ENCODE measurements at places on chromosomes 3 and 15.

DNA sequence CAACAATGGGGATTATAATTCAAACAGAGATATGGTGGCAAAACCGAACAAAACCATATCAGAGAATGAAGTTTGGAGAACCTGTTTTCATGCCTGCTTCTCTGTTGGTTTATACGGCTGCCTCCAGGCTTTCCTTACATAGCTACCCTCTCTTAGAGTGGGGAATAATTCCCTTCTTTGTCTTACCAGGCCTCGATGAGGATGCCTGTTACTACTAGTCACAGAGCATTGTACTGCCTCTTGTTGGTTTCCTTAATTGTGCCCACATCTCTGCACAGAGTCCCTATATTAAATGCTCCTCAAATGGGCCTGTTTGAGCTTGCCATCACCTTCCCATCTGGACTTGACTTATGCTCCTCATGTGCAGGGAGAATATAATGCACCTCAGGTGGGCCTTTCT is 92.9 kb downstream of the NCEH1 start:
- DNase-seq, result no peak

GRCh38 chr15:88124199-88124598 is 132.3 kb downstream of the NTRK3 start:
- no peak for DNase-seq

GRCh38 chr3:181417748-181418147 is 294.0 kb upstream of the SOX2 start:
- peak; percentile 24 for DNase-seq

- DNase-seq, result no peak
These were observed 385.4 kb upstream of the SEMA6D start for GRCh38 chr15:47331829-47332393.

- DNase-seq, result no peak
These were observed 11.5 kb upstream of the MSL2 start for GRCh38 chr3:136207489-136208115.

DNA sequence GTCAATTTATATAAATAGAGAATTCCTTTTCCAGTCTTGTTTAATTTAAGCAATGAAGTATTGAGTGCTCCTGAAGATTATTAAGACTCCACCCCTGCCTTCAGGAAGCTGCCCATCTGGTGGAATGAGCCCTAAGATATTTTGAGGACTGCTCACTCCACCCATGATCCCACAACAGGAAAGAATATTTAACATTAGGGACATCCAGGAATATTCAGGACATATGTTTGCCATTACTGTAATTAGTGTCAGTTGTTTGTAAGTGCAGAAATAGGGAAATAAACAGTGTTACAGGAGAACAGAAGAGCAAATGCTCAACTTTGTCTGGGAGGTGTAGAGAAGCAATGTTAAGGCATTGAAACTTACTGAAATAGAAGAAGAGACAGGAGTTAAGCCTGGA is 375.0 kb downstream of the ROBO2 start:
- DNase-seq, result no peak

DNA sequence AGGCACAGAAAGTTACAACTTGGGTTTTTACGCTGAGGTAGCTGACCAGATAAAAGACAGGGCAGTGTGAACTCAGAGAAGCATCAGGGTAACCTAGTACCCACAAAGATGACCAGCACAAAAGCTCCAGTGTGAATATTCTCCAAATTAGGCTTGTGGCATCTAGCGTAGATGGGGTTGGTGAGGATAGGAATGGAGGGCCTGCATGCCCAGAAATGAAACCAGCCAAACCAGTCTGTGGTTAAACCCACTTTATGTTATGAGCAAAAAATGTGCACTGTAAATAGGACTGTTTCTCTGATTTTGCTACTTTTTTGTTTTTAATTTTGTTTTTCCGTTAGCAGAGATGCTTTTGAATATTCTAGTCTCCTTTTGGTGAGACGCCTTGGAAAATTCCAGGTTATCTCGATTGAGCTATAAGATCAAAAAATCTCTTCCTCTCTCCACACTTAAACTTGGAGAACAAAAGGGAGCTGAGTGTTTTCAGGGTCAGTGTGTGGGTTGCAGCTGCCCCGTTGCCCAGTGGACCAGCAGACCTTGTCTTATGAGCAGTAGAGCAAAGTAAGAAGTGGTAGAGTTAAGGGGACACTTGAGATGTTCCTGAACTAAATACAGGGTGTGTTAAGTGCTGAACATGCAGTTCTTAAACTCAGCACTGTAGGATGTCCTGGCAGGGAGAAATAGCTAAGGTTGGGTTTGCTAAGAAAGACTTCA is 132.9 kb downstream of the C3orf38 start:
- no peak for DNase-seq

DNA sequence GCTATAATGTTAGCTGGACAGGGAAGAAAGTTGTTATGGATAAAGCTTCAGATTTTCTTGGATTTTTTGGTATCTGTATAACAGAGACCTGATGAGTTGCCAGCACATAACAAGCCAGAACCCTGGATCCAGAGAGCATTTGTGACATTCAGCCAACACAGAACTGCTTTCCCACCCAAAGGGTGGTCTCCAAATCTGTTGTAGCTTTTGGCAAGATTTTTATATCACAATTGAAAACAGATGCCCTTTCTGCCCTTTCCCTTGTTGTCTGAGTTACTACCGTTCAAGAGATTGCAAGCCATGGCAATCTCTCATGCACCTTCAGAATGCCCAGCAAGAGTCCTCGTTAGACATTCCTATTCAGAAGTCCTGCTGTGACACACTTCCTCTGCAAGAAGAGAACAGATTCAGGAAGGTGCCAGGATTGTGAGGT is 107.6 kb upstream of the FGF7 start:
- DNase-seq, result no peak

- no peak for DNase-seq
These were observed 43.9 kb downstream of the ZNF148 start for GRCh38 chr3:125331243-125331642.

DNA sequence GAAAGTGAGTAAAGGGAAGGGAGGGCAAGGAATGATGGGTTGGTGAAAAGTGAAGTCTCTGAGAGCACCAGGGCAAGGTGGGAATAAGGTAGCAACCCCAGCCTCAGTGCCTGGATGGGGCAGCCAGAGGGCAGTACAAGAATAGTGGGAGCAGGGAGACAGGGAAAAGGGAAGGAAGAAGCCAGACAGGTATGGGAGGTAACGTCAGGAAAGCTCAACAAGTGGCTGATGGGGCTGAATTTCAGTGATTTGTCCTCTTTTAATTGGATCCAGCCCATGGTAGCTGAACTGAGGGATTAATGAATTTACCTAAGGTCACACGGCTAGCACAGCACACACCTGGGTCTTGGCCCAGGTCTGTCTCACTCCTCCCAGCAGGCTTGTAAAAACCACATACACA is 12.6 kb downstream of the RORA start:
- DNase-seq, result no peak

DNA sequence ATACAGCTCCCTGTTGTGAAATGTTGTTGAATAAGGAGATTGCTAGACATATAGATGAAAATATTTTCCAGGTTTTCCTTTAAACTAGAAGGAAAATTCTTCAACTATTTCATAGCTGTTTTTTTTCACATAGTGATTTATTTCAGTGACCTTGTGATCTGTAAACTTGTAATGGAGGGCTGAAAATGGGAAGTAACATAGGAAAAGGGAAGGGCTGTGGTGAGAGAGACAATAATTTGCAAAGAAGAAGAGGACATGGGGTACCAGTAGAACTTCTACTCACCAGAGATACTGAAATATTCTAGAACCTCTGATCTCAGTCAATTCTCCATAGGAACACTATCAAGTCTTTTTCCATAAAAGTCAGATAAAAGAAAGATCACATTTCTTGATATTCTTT is 60.4 kb downstream of the PLS1 start:
- no peak for DNase-seq

DNA sequence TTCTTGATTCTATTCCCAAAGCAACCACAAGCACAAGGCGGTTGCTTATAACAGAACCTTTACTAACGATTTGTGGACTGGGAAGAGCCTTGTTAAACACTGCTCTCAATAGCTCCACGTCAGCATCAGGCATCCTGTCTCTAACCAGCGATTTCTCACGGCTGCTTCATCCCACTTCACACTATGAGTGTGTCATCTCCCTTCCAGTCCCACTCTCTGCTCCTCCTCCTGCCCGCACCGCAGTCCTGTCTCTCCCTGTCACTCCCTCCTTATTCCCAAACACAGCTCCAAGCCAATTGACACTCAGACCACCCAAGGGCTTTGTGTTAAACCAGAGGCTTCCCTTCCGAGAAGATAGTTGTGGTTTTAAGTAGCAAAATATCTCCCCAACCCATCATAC is 94.8 kb downstream of the ABHD5 start:
- DNase-seq, result no peak

DNA sequence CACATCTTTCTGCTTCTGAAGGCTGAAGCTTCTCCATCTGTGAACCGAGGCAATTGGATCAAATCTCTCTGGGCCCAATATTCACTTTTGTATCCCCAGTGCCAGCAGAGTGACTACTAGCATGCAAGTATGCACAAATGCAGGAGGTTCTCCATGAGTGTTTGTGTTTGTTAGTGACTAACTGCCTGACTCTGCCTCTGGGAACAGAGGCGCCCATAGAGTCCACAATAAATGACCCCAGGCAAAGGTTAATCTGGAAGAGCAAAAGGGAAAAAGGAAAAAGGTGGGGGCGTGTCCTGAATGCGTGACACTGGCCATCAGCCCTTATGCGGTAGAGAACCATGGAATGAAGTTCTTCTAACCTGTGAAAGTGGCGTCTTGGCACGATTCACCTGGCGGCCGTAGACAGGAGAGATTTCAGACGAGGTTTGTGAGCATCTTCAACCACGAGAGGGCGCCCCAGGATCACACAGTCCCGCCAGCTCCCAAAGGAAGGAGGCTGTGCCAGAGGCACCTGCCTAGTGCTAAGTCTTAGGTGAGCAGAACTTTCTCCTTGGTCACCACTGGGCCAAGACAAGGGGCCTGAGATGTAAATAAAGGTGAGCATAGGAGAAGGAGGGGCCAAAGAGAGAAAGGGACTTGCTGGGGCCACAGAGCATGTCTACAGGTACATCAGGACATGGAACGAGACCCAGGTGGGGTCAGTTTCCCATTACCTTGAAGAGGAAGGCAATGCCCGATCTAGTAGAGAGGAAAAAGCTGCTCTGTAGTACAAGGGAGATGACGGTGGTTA is 44.2 kb downstream of the RBPMS2 start:
- DNase-seq, result peak; percentile 10

GRCh38 chr3:40518848-40519247 is 5.9 kb upstream of the ZNF621 start:
- DNase-seq, result no peak

GRCh38 chr3:182185313-182185712 is 473.6 kb downstream of the SOX2 start:
- no peak for DNase-seq

DNA sequence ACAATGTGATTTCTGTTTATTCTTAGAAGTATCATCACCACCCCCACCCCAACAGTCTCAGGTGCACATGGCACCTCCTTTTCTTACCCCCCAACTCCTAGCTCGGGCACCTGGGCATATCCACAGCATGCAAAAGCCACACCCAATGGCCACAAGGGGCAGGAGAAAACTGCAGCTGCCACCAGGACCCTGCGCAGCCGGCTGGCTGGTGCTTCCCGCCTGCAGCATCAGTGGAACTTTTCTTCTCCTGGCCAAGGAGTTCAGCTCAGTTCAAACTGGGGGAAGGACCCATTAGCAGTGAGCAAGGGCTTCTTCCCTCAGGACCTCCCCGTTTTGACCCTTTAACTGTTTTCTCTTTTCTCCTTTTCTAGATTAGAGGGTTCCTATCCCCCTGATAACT is 44.8 kb downstream of the TM4SF18 start:
- DNase-seq, result no peak

- no peak for DNase-seq
These were observed 8.5 kb downstream of the BAHD1 start for GRCh38 chr15:40449275-40449674.

- peak; percentile 66 for DNase-seq
These were observed at the start of the genes OSBPL10 and ZNF860 for GRCh38 chr3:31981206-31982181. Gene OSBPL10 (minus strand): TSS chr3:31981262. CDS start chr3:31981179, 83 bp downstream. Gene ZNF860 (plus strand): TSS chr3:31981750. CDS start chr3:31989080, 7,330 bp downstream.

DNA sequence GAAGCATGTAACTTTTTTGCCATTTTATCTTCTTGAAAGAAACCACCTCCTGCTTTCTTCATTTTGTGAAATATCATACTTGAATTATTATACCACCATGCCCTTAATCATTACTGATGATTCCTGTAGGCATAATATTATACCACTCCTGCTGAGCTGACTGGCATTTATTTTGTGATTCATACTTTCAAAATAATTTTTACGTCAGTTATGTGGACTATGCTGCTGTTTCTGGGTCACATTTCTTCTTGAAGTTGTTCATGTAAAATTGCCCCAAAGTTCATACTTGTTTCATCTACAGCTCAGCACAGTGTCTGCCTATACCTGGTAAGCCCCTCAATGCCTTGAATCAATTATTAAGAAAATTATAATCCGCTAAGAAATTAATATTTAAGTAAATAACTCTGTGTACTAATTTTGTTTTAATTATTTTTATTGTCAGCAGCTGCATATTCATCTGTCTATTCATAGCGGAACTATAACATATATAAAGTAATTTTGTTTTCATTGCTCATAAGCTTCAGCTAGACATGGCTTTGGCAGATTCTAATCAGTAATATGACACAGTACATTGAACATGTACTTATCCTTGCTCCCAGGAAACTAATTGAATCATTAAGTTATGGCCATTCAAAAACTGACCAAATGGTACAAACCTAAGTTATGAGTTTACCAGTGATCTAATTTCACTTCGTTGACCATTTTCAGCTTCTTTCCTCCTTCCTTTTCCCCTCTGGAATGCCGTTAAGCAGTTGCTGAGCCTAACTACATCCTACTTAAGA is 160.0 kb downstream of the NAALADL2 start:
- no peak for DNase-seq

GRCh38 chr3:47895241-47895640 is 92.3 kb downstream of the DHX30 start:
- DNase-seq, result no peak

DNA sequence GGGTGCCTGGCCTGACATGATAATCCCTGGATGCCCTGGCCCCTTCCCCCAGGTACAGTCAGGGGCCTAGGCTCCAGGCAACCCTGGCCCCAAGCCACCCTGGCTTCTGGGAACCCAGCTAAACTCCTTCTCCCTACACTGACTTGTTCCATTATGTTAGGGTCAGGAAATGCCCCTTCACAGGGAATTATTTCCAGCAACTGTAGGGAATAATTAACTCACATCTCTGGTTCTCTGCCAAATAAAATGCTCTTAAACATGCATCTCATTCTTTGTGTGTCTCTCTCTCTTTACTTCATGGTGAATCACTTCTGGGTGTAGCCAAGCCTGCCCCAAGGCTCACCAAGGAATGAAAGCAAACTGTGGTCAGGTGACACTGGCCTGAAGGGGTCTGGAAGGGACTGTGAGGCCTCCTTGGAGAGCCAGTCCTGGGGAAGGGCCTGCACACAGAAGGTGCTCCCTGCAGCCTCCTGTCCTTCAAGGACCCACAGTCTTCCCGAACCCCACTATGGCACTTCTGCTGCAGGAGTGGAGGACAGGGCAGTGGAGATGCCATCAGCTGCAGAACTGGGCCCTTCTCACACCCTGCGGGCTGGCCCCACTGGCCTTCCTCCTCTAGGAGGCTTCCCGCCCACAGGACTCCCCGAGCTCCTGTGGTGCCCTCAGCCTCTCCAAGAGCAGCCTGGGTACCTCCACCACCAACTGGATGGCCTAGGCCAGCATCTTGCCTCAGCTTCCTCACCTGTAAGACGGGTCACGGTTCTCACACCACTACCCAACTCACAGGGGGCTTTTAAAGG is 17.6 kb downstream of the TKT start:
- DNase-seq, result no peak
